NCI-H1417 (cell line): ENCODE measurements at places on chromosomes 3 and 15.

GRCh38 chr15:64851503-64851840 is 9.8 kb downstream of the PLEKHO2 start:
- no peak for DNase-seq

DNA sequence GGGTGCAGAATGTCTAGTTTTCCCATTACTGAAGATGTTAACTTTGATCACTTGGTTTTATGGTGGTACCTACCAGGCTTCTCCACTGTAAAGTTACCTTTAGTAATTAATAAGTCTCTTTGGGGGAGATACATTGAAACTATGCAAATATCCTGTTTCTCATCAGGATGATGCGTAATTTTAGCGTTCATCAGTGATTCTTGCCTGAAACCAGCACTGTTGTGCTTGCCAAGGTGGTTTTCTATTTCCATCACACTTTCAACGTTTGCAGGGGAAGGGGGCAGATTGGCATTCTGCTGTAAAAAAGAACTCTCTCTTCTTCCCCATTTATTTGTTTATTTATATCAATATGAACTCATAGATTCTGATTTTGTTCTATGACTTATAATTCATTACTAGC is 61.0 kb downstream of the SSR3 start:
- no peak for DNase-seq

DNA sequence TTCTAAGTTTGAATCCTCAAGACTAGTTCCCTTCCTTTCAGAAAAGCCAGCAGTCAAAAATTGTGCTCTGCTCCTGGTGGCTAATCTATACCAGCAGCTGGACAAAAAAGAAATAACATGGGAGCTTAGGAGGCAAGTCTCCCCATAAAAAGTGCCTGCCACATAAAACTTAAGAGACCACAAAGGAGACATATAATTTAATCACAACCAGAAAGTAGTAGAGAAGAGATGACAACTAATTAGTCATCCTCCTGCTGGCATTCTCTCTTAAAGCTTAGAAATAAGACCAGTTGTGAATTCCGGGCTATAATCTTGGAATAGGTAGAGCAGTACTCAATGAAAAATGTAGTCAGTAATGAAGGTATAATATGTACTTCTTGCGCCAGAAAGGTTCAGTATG is 20.2 kb upstream of the IMPG2 start:
- DNase-seq, result no peak

GRCh38 chr15:69701198-69701597 is 248.6 kb downstream of the RPLP1 start:
- DNase-seq, result no peak

DNA sequence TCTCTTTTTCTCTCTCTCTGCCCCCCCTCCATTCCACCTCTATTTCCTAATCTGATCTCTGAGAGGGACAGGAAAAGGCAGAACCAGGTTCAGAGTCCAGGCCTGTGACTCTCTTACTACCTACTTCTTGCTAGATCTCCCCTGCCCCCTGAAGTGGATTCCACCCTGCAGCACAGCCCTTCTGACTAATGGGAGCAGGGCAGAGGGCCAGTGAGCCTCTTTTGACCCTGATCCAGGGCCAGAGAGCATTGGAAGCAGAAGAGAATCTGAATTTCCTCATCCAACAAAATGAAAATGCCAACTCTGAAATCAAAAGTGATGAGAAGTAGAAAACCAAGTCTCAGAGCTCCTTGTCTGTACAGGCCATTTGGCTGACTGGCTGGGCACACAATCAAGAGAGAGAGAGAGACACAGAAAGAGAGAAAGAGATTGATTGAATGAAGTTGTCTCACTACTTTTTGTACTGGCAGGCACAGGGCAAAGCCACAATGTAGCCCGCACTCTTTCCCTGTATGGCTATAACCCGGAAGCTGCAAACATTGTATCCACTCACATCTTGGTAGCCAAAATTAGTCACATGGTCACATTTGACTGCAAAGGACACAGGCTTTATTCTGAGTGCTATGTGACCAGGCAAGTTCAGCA is 31.6 kb upstream of the GLCE start:
- no peak for DNase-seq

DNA sequence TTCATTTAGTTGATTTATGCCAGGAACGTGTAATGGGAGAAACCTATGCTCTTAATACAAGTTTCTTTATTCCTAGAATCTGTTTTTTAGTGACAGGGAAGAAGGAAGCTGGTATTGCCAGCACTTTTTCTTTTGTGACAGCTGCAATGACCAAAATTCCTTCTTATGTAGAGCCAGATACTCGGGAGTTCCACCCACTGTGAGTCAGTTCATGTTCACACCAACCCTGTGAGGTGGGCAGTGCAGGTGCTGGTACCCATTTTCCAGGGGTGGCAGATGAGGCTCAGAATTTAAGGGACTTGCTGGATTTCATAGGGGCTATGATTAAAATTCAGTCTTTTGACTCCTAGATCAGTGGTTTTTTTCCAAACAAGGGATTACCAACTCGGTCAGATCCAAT is 34.7 kb downstream of the OXNAD1 start:
- no peak for DNase-seq

GRCh38 chr15:65790694-65791334 is 1.3 kb downstream of the DENND4A start:
- DNase-seq, result no peak

GRCh38 chr15:22888120-22888859 is 49.8 kb downstream of the NIPA2 start:
- DNase-seq, result no peak

- DNase-seq, result no peak
These were observed 26.0 kb downstream of the TARS3 start for GRCh38 chr15:101698314-101698713.

GRCh38 chr15:93150910-93151881 is 62.2 kb upstream of the RGMA start:
- no peak for DNase-seq

DNA sequence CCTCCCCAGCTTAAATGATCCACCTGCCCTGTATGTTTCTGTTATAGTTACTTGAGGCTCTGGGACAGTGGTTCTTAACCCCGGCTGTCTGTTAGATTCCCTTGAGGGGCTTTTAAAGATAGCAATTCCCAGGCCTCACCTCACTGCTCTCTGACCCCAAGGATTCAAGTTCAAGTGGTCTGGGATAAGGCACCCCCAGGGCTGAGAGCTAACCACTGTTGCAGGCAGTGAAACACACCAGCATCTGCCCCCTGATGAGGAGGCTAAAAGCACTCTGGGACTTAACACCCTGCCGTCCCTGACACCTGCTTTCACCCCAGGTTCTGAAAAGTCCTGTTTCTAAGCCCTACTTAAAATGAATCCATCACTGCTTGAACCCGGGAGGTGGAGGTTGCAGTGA is 103.7 kb downstream of the LRRK1 start:
- no peak for DNase-seq

DNA sequence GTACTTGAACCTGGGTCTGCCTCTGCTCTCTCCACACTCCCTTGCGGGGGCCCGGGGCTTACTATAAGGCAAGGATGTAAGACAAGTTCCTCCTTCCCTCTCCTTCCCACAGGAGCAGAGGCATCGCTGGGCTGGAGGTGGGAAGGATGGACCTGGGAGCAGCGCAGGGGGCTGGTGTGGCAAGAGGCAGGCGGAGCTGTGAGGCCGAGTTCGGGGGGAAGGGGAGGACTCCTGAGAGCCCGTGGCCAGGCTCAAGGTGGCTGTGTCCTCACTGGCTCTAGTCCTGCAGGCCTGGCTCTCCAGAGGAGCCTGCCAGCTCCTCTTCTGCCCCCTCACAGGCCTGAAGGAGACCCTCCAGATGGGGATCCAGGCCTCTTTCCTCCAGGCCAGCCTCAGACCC is 1.0 kb upstream of the NR2E3 start:
- no peak for DNase-seq

GRCh38 chr3:45679805-45680204 is 9.4 kb upstream of the SACM1L start:
- no peak for DNase-seq

DNA sequence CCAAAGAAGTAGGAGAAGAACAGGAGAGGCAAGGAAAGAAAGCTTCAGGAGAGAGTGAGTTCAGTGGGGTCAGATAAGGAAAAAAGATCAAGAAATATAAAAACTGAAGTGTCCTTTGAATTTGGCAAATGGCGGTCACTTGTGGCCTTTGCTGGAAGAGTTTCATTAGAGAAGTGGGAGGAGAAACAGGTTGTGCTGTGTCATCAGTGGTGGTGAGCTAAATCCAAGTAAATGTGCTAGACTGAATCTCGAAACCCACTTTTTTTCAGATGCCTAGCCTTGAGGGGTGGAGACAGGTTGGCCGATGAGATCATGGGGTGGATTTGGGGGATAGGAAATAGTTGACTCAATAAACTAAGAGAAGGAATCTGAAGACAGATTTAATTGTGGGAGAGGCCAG is 43.7 kb downstream of the CHRD start:
- DNase-seq, result no peak

GRCh38 chr3:170585937-170586310 is at the start of gene SLC7A14:
SLC7A14 (minus strand) TSS chr3:170586075; CDS start chr3:170526936, 59,139 bp downstream.
- DNase-seq, result peak; percentile 64

GRCh38 chr3:49341996-49342395 is 2.1 kb upstream of the USP4 start:
- no peak for DNase-seq

DNA sequence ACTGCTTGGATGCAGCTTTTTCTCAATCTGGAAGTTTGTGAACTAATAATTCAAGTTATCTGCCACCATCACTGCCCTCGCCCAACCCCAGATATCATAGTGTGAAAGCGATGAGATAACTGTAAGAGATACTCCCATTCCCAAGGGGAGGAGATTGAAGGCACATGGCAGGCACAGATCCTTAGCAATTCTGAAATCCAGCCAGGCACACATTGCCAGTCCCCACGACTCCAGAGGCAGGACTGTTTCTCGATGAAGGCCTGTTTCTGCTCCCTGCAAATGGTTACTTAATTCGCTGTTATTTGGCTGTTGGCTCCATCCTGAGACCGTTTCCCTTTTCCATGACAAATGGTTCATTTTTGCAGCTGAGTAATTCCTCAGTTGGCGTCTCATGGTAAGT is 63.2 kb upstream of the NEDD4 start:
- DNase-seq, result no peak

GRCh38 chr3:144557515-144557914 is 585.9 kb downstream of the DIPK2A start:
- DNase-seq, result no peak

- DNase-seq, result no peak
These were observed 13.3 kb downstream of the XRN1 start for GRCh38 chr3:142434503-142434902.

DNA sequence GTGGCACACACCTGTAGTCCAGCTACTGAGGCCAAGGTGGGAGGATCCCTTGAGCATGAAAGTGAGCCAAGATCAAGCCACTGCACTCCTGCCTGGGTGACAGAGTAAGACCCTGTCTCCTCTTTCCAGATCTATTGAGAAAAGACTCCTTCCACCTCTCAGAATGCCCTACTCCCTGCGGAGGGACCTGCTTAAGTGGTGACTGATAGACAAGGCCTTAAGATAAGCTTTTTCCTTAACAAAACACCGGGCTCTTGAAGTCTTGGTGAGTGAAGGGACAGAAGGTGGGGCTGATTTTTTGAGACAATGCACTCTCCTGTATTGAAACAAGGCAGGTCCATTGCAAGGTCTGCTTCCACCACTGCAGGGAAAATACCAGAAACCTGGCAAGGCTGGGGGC is 338.4 kb upstream of the FRG2C start:
- no peak for DNase-seq

DNA sequence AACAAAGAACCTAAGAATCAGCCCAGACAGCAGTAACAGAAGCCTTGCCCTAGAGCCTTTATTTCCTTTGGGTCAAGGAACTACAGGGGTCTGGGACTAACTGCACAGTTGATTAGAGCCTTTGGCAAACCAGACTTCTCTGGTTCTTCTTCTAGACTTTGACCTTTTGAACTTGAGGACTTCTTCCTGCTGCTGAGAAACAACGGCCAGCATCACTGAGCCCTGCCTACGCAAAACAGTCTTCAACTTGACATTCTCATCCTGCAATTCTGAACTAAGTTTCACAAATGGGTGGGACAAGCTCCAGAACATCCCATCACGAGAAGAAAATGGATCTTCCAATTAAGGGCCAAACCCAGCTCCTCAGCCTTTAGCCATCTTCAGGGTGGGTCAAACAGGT is 31.4 kb downstream of the CMTM6 start:
- no peak for DNase-seq

GRCh38 chr3:27219127-27219845 is 149.9 kb downstream of the NEK10 start:
- DNase-seq, result no peak

DNA sequence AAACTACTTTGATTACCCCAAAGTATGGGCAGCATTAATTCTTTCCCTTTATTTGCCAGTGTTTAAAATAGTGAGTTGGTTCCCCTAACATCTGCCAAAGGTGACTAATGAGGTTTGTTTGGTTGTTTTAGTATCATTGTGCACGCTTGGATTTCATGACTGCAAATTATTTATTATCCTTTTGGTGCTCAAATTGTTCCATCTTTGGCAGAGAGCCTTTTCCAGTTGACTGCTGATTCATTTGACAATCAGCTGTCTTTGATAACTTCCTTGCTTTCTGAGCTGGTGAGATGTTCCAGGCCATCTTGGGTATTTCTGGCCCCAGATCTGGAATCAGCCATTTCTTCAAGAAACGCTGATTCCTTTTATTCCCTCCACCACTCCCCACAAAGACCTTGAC is 8.9 kb downstream of the DLEC1 start:
- DNase-seq, result no peak

DNA sequence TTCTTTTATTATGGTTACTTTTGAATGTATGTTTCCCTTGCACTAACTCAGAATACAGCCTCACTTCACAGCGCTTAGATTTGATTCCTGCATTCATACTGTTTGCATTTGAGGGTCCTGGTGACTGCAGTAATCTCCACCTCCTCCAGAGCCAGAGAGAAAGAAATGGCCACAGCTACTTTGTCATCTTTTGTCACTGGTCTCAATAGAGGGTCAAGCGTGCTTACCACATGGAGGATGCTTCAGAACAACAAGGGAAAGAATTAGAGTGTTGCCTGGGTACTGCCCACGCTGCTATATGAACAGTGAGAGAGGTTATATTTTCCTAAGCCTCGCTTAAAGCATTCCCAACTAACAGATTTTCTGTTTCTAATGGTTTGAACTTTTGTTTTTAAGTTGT is 190.1 kb downstream of the TP63 start:
- no peak for DNase-seq

GRCh38 chr3:111336511-111336910 is 205.5 kb upstream of the CD96 start:
- no peak for DNase-seq

- no peak for DNase-seq
These were observed 24.6 kb downstream of the TRA2B start for GRCh38 chr3:185912929-185913901.

GRCh38 chr3:58261954-58262666 is 24.5 kb downstream of the ABHD6 start:
- no peak for DNase-seq

GRCh38 chr3:169686874-169687273 is 23.4 kb upstream of the MECOM start:
- no peak for DNase-seq
